ENCODE measurements at places on chromosomes 5 and 9. TPM values are rescaled to one million over a fixed set of nuclear protein-coding genes. Genes with fewer than 3 reads are reported as not detected.

Gene ZBTB26
- total RNA-seq: 5.8 TPM

Gene LCN1
- total RNA-seq: not detected

Gene PCDHA1
- 0.61 TPM for total RNA-seq

Gene C6
- total RNA-seq: not detected

Gene EPB41L4B
- total RNA-seq: 18.9 TPM

Gene WWC1
- 28.2 TPM for total RNA-seq

Gene MCC
- 7.6 TPM for total RNA-seq

Gene SLC34A1
- not detected for total RNA-seq

Gene IL9
- total RNA-seq: not detected

Gene CA9
- total RNA-seq: 0.94 TPM

Gene TRIM41
- 34.2 TPM for total RNA-seq

Gene HAVCR2
- not detected for total RNA-seq
